ENCODE measurements at places on chromosomes 12 and 14.

- DNase-seq = no peak
These were observed 627.5 kb downstream of the MED13L start for GRCh38 chr12:115650026-115650425.

DNA sequence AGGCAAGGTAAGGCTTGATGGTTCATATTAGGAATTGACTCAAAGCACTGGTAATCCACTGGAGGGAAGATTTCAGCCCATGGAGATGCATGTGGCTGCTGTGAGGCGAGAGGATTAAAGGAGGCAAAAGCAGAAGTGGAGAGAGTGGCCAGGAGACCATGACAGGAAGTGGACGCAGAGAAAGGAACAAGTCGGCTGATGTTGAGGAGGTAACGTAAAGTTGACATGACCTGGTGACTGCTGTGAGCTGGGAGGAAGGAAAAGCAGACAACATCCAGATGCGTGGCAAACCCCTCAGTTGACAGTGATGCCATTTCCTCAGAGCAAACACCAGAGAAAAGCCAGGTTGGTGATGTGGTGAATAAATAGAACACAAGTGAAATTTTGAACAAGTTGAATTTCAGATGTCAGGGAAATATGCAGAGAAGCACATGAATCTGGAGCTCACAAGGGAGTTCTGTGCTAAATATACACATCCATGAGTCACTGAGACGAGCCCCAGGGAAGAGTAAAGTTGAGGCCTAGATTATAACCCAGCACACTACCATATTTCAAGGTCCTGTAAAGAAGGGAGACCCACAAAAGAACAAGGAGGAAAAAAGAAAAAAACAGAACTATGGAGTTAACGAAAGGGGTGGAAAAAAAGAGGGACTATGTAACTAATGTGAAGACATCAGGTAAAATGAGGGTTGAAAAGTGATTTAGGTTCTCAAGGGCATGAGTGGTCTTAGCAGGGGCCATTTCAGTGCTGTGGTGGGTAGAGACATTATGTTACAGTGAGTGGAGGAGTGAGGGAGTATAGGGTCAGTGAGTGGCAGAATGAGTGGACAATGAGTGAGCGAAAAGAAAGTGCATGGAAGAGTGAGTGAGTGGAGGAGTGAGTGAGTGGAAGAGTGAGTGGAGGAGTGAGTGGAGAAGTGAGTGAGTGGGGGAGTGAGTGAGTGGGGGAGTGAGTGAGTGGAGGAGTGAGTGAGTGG, 61.6 kb upstream of the GZMB start:
- DNase-seq = no peak

DNA sequence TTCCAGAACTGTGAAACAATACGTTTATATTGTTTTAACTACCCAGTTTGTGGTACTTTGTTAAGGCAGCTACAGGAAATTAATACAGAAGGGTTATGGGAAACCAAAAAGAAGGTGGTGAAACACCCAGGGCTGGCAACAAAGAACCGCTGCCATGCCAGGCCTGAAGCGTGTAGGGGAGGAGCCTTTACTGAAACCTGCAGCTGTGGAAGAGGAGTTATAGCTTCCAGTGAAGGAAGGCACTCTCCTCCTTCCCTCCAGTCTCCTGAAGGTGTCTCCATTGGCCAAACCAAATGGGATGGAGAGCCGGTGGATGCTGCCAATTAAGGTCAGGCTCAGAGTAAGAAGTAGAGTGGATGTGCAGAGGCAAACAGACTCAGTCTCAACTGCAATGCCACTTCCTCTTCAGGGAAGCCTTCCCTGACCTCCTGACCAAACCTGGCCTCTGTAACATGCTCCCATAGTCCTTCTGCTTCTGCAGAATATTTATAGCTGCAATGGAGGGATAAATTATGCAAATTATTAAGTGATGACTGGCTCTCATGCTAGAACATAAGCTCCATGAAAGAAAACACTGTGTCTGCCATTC, 168.3 kb downstream of the DAD1 start:
- no peak for DNase-seq

GRCh38 chr12:9040484-9041186, 51.3 kb downstream of the KLRG1 start:
- no peak for DNase-seq

DNA sequence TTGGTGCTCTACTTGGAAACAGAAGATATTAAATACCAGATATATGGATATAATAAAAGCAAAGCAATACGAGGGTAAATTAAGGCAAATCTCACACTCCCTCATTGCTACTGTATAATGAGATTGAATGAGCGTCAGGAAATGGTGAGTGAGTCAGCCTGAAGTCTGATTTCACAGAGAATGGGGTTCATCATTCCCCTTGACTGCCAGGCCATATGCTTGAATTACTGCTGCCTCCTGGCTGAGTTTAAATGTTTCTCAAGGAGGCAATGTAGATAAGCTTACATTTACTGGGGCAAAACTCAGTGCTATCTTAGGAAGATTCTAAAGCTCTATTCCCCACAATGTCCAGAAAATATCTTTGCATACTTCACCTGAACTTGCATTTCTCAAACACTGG, 380.2 kb downstream of the TMEM132D start:
- no peak for DNase-seq
